Naive thymus-derived CD4-positive, alpha-beta T cell (primary cell): ENCODE measurements at places on chromosomes 4 and X. TPM values are rescaled to one million over a fixed set of nuclear protein-coding genes. Genes with fewer than 3 reads are reported as not detected.

GRCh38 chrX:14032406-14032805, 2.7 kb upstream of the GEMIN8 start:
- no peaks in the 10 kb centered on the region for H3K27me3 ChIP-seq
- no peak overlapping the region for H3K27ac ChIP-seq
- H3K4me1 ChIP-seq: peaks cover 20% of the 10 kb centered on the region
- peak; percentile 25 for DNase-seq
- no peaks in the 10 kb centered on the region for H3K36me3 ChIP-seq
- no peak overlapping the region for H3K4me3 ChIP-seq

DNA sequence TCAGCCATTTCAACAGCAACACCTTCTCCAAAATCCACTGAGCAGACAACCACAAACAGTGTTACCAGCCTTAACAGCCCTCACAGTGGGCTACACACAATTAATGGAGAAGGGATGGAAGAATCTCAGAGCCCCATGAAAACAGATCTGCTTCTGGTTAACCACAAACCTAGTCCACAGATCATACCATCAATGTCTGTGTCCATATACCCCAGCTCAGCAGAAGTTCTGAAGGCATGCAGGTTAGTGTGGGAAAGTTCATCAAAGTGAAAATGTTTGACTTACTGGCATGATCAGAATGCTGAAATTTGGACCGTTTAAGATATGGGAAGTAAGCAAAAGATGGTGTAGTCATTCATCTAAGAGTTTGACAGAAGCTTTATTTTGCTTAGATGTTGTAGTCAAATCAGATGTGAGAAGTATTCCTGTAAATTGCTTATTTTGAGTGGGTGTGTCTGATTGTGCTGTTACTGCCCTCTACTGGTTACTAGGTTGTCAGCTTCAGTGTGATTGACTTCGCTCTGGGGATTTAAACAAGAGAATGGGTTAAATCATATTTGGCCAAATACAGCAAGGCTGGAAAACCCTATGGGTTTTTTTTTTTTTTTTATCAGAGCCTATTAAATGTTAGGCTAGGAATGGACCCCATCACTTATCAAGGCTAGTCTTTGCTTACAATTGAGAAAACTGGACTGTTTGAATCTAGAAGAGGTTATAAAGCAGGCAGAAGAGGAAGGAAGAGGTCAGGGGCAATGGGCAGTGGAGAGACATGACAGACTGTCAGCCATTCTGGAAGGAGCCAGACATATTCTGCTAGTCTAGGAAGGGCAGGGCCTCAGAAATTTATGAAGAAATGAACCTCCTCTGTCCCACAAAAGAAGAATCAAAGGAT, 130.3 kb downstream of the DIPK2B start:
- H3K36me3 ChIP-seq: peaks cover 12% of the 10 kb centered on the region
- H3K27ac ChIP-seq: peak overlapping the region; percentile 36
- no peaks in the 10 kb centered on the region for H3K27me3 ChIP-seq
- peak; percentile 31 for DNase-seq
- H3K4me3 ChIP-seq: no peak overlapping the region

The TMPRSS11B gene
- not detected for polyA plus RNA-seq

DNA sequence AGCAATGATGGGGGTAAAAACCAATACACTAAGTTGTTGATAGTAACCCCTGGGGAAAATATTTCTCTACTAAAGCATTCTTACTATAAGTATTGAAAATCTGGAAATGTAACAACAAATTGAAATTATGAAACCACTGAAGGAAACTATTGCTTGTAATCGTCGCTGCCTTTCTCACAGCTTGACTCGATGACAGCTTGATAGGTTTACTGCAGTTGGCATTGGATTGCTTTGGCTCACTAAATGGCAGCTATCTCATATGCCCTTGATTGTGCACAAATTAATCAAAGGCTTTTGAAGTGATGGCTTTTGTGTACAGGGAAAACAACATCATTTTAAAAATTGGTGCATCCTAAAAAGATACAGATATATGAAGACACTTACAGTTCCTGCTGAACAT, 419.6 kb upstream of the TENM3 start:
- no peak for DNase-seq
- no peaks in the 10 kb centered on the region for H3K4me1 ChIP-seq
- no peak overlapping the region for H3K27ac ChIP-seq
- H3K27me3 ChIP-seq: no peaks in the 10 kb centered on the region

The BCLAF3 gene
- polyA plus RNA-seq: 2.6 TPM

The FATE1 gene
- not detected for polyA plus RNA-seq

DNA sequence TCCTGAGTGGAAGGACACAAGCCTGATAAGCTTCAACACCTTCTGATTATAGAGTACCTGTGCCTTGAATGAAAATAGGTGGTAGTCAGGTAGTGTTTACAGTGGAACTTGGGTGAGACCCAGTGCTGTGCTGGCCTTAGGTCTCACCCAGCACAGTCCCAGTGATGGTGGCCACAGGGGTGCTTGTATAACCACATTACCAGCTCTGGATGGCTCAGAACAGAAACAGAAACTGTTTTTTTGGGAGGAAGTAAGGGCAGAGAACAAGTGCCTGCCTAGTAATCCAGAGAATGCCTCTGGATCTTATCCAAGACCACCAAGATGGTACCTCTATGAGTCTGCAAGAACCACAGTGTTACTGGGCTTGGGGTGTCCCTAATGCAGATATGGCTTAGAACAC, 171.5 kb upstream of the DIPK2B start:
- DNase-seq: no peak
- no peaks in the 10 kb centered on the region for H3K27me3 ChIP-seq
- H3K27ac ChIP-seq: no peak overlapping the region
- H3K4me1 ChIP-seq: no peaks in the 10 kb centered on the region

GRCh38 chr4:98584265-98584664, 74.1 kb downstream of the TSPAN5 start:
- no peaks in the 10 kb centered on the region for H3K4me1 ChIP-seq
- H3K27me3 ChIP-seq: no peaks in the 10 kb centered on the region
- no peak for DNase-seq
- no peaks in the 10 kb centered on the region for H3K36me3 ChIP-seq
